ENCODE measurements at places on chromosomes 1 and 21.
A peak's percentile ranks its signal among the peaks of the same experiment; 100 is the strongest.

- no peak for DNase-seq
These were observed 673.6 kb upstream of the ADGRL2 start for GRCh38 chr1:81126989-81127581.

DNA sequence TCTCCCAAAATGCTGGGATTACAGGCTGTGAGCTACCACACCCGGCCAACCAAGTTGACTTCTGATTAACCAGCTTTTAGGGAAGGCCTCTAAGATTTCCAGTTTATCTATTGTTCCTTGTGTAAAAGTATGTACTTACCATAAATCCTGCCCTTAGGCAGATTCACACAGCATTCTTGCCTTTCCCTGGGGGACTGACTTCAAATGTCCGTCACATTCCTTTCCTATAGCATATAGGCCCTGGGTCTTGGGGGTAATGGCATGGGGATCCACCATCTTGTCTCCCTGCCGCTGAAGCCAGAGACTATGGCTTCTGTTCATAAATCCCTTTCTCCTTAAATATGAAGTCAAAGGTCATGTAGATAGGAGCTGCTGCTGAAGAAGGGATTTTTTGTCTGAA, 872 bp upstream of the PINK1 start:
- DNase-seq, result peak; percentile 66

DNA sequence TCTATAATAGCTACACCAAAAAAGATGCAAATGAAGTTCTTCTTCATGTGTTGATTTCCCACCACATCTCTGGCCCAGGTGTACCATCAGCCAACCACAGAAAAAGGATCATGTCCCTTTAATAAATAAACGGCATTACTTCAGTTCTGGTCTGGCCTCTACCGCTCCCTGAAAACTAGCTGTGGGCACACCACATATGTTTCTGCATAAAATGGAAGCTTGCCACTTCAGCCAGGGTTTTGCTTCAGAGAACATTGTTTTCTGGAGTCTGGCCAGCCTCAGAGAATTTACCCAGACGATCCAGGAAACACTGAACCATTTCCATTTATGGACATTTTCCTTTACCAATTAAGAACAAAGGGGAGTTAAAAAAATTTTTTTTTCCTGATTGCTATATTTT, 5.8 kb upstream of the LAMC2 start:
- no peak for DNase-seq

DNA sequence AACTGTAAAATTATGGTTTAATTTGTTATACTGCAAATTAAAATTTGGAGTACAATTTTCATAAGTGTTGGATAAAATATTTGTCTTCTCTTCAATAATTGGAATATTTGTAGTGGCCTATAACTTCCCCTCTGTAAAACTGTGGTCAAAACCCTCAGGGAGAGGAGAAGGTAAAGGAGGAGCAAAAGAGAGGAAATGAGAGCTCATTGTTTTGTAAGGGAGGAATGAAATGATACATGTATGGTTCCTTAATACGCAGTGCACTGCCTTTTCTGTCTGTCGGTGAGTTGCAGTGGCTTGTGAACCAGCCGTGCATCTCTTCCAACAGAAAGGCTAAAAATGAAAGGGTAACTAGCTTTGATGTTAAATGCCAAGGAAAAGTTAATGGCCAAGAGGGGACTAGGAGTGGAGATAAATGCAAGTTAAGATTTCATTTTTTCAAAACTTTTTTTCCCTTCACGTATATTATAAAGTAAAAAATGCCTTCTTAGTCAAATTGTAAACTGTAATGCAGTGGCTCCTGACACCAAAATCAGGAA, 26.4 kb downstream of the LRRC8D start:
- DNase-seq, result no peak

DNA sequence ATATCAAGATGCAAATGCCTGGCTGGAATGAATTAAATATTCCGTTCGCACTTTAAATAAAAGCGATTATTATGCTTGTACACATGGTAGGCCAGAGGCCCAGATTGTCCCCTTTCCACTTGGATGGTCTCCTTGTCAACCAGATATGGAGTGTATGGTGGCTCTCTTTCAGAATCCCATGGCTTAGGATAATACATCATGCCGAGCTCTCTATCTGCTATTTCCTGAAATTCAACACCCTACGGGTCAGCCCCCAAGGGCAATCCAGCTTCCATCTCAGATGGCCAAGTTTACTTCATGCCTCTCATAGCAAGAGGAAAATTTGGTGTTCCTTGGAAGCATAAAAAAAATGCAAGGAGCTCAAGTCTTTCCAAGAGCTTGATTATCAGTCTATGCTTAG, 25.4 kb upstream of the FMO1 start:
- peak; percentile 14 for DNase-seq

- peak; percentile 66 for DNase-seq
These were observed 31.9 kb upstream of the IL19 start for GRCh38 chr1:206738370-206739366.

GRCh38 chr21:42865776-42866160, 13.6 kb downstream of the WDR4 start:
- no peak for DNase-seq

DNA sequence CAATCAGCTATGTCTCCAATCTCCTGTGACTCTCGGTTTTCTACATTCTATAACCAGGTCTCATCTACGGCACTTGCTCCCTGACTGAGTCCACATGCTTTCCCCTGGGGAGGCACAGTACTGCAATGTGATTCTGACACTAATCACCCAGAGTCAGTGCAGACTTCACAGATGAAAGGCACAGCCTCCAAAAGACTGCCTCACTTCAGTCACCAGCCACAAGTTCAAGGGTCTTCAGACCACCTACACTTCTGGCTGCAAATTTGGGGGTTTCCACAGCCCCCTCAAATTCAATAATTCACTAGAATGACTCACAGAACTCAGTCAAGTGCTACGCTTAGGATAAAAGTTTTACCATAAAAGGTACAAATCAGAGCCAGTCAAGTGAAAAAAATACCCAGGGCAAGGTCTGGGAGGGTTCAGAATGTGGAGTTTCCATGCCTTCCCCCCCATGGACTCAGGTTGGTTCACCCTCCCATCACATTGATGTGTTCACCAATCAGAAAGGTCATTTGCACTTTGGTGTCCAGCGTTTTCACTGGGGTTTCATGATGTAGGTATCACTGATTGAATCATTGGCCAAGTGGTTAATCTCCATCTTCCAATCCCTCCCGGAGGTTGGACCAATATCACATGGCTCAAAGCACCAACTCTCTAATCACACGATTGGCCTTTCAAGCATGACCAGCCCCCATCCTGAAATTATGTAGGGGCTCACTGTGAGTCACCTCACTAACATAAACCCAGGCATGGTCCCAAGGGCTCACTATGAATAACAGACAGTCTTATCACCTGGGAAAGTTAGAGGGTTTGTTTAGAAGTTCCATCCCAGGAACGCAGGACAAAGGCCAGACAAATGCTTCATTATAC, 182.9 kb upstream of the CAMK1G start:
- no peak for DNase-seq

DNA sequence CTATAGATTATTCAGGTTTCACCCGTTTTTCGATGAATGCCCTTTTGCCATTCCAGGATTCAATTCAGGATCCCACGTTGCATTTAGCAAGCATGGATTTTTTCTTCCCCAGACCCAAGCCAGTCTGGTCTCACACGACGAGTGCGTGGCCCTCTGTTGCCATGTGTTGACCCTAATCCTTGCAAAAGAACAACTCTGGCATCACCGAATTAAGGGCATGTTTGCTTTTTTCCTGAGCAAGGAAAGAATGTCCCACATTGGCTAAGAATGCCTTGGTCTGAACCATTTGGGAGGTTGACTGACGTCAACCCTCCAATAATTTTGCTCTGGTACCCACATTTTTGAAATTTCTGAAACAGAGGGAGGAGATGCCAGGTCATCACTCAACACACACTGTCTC, 153.0 kb upstream of the WNT4 start:
- DNase-seq, result no peak

DNA sequence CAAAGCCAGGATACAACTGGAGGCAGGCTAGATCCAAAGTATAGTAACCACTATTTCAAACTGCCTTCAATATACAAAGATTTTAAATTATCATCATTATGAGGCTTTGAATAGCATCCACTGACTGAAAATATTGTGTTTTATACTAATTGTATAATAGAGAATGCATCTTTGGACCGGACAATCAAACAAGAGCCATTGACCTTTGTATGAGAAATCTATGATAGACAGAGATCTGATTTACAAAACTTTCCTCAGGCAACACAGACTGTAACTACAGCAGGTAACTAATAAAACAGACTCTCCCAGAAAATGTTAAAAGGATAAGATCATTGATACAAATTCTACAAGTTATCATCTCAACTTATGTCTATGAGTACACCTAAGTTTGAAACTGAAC, 152.9 kb downstream of the DENND1B start:
- no peak for DNase-seq

GRCh38 chr1:40806731-40807695, 23.4 kb downstream of the KCNQ4 start:
- DNase-seq, result peak; percentile 62

GRCh38 chr1:184513421-184513820, 126.6 kb downstream of the C1orf21 start:
- no peak for DNase-seq

- peak; percentile 71 for DNase-seq
These were observed 8.0 kb downstream of the ELOA start for GRCh38 chr1:23751050-23751814.

DNA sequence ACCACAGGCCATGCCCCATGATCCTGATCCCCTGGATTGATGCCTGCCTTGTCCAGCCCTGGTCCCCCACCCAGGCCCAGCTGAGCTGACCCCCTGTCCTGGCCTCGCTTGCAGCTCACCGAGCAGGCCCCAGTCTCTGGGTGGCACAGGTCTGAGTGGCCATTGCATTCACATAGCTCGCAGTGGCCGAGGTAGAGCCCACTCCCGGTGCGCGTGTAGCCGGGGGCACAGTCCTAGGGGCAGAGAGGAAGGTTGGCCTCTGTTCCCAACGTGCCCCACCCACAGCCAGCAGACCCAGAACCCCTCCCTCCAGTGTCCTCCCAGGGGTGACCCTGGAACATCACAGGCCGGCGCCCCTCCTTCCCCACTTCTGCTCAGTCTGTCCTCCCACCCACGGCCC, 51.9 kb downstream of the LDLRAD2 start:
- no peak for DNase-seq
